Uterine smooth muscle cell (primary cell): ENCODE measurements at places on chromosomes 7 and 10. TPM values are rescaled to one million over a fixed set of nuclear protein-coding genes. Genes with fewer than 3 reads are reported as not detected.

KIF11 gene
- 15.1 and 59.2 TPM in 2 replicates for total RNA-seq

STEAP1B gene
- total RNA-seq, result 10.7 and 23.6 TPM in 2 replicates

RBP3 gene
- not detected in 2 replicates for total RNA-seq

AGAP3 gene
- 41.9 and 48.9 TPM in 2 replicates for total RNA-seq

FAM171A1 gene
- 10.8 and 12.1 TPM in 2 replicates for total RNA-seq

NKX1-2 gene
- total RNA-seq, result not detected in 2 replicates

IKZF1 gene
- total RNA-seq, result not detected in 2 replicates

GPR15LG gene
- total RNA-seq, result not detected in 2 replicates

TLL2 gene
- 0.12 and 0.22 TPM in 2 replicates for total RNA-seq

HOXA2 gene
- total RNA-seq, result under 0.01 TPM in 1 of 2 replicates, not detected in the other

DNAJC12 gene
- total RNA-seq, result 2.4 and 2.8 TPM in 2 replicates

AKR1D1 gene
- under 0.01 TPM in 1 of 2 replicates, not detected in the other for total RNA-seq

ATRNL1 gene
- 0.62 and 1.00 TPM in 2 replicates for total RNA-seq

STOX1 gene
- total RNA-seq, result 0.12 and 0.44 TPM in 2 replicates

CUBN gene
- total RNA-seq, result 0.87 and 1.5 TPM in 2 replicates

WEE2 gene
- total RNA-seq, result not detected in 2 replicates

MINPP1 gene
- 33.6 and 34.5 TPM in 2 replicates for total RNA-seq

CCDC7 gene
- 8.7 and 10.7 TPM in 2 replicates for total RNA-seq

CACUL1 gene
- 24.3 and 25.1 TPM in 2 replicates for total RNA-seq

ANKIB1 gene
- 52.7 and 68.1 TPM in 2 replicates for total RNA-seq

RNF133 gene
- total RNA-seq, result 0.55 and 1.1 TPM in 2 replicates

NME8 gene
- total RNA-seq, result not detected in 2 replicates

KIAA1217 gene
- 2.7 and 3.4 TPM in 2 replicates for total RNA-seq

KCNMA1 gene
- 169 and 183 TPM in 2 replicates for total RNA-seq

VPS41 gene
- 62.4 and 71.5 TPM in 2 replicates for total RNA-seq

ADAM12 gene
- 40.8 and 119 TPM in 2 replicates for total RNA-seq

TRIM50 gene
- not detected in 2 replicates for total RNA-seq

MARCHF5 gene
- total RNA-seq, result 15.9 and 19.1 TPM in 2 replicates

SMKR1 gene
- total RNA-seq, result 0.25 and 0.44 TPM in 2 replicates

ELN gene
- total RNA-seq, result 0.89 and 2.6 TPM in 2 replicates

LIPN gene
- not detected in 2 replicates for total RNA-seq

ZNF273 gene
- total RNA-seq, result 3.7 and 4.1 TPM in 2 replicates

SLC26A5 gene
- not detected in 2 replicates for total RNA-seq

VIPR2 gene
- total RNA-seq, result not detected in 2 replicates

PRKG1 gene
- total RNA-seq, result 26.3 and 38.7 TPM in 2 replicates

CTTNBP2 gene
- 5.4 and 7.0 TPM in 2 replicates for total RNA-seq

GPR26 gene
- not detected in 2 replicates for total RNA-seq

LYZL2 gene
- total RNA-seq, result not detected in 2 replicates

FRMD4A gene
- total RNA-seq, result 35.4 and 48.5 TPM in 2 replicates

GTF2IRD1 gene
- total RNA-seq, result 29.8 and 31.1 TPM in 2 replicates

AGAP9 gene
- 2.6 and 4.0 TPM in 2 replicates for total RNA-seq

TMEM248 gene
- total RNA-seq, result 67.6 and 72.2 TPM in 2 replicates
